ENCODE measurements at places on chromosomes 2 and 18.

DNA sequence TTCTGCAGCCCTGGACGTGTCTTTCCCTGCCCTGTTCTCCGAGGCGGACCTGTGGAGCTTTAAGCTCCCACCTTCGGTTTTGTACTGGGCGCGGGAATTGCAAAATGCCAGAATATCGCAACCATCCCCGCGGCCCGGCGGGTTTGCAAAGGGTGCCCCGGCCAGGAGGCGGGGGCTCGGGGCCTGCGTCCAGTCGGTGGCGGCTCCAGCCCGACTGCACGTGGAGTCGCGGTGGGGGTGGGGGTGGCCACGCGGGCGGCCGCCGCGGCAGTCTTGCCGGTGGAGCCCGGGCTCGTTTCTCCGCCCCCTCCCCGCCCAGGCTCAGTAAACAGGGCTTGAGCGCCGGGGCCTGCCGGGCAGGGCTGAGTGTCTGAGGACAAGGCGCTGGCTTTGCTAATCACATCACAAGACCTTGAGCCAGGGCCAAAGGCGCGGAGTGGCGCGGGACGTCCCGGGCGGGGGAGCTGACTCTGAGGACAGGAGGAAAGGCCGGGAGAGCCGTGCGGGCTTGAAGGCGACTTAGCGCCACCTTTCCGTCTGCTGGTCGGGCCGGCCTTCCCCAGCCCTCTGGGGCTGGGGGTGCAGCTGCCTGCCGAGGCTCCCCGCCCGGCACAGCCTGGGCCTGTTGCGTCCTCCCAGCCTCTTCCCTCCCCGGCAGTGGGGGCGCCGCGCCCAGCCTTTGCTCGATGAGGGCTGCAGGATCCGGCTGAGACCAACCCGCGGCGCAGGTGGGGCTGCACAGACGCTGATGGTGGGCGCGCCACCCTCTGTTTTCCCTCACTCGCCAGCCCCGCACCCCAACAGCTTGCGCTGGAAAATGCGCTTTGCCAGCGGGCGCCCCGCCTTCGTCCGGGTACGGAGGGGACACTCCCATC lies 786 bp upstream of the ZFP36L2 start:
- peak; percentile 72 for DNase-seq

GRCh38 chr2:241096979-241097378 lies 5.1 kb downstream of the MTERF4 start:
- DNase-seq: no peak

GRCh38 chr2:220433131-220433530 lies 805.7 kb downstream of the SLC4A3 start:
- no peak for DNase-seq

- no peak for DNase-seq
Measured at GRCh38 chr18:13703899-13704298, 22.5 kb downstream of the FAM210A start.

- no peak for DNase-seq
Measured at GRCh38 chr2:70935468-70936164, at the start of gene ATP6V1B1. Gene ATP6V1B1 (plus strand): TSS chr2:70935900. CDS start chr2:70935955, 55 bp downstream.

GRCh38 chr2:20291846-20292408 lies 58.7 kb downstream of the PUM2 start:
- no peak for DNase-seq

DNA sequence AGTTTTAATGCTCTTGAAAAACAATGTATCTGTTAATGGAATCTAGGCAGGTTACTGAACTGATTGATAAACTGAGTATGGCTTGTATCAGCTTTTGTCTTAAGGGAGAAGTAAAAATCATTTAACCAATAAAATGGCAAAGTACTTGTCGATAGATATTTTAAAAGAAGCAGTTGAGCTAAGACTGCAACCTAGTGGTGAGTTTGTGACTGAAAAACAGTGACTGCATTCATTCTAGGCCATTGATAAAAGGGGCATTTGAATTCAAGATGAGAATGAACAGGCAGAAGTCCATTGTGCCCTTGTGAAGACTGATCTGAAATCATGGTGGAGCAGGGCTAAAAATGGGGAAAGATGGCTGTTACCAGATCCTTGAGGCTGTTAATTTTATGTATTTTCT lies 59.4 kb upstream of the MSTN start:
- no peak for DNase-seq

GRCh38 chr2:120318626-120319025 lies 27.3 kb upstream of the INHBB start:
- no peak for DNase-seq

GRCh38 chr2:48250943-48251342 lies 279.0 kb upstream of the STON1 start:
- no peak for DNase-seq

GRCh38 chr2:127157651-127158485 lies 50.9 kb upstream of the BIN1 start:
- no peak for DNase-seq

DNA sequence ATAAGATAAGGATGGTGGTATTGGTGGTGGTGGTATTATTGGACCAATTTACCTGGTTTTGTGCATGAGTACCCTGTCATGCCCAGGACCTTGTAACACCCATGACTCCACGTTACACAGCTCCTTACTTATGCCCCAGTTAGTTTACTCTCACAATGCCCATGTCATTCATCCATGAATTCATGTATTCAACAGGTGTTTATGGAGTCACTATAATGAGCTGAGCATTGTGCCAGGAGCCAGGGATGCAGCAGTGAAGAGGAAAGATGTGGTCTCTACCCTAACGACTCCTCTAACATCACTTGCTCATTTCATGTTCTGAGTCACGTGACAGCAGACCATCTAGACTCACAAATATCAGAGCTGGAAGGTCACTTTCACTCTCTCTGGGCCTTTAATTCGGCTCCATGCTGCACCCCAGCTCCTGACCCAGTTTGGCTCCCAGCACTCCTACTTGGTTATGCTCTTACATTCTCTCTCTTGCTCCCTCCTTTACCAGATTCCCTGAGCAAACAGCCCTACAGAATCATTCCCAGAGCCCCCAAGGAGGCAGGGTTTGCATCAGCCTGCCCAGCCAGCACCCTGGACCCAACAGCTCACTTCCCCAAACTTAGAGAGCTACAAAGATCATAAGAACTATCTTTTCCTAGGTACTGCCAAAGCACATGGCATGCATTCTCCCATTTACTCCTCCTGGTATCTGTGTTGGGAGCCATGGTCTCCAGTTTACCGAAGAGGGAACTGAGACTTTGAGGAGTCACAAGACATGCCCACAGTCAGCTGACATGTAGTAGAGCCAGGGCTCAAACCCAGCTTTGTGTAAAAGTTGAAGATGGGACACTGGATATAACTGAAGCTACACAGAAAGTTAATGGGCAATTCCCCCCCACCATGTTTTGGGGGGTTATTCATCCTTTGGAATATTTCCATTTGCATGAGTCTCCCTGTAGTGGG lies 449.9 kb downstream of the LRATD1 start:
- no peak for DNase-seq

DNA sequence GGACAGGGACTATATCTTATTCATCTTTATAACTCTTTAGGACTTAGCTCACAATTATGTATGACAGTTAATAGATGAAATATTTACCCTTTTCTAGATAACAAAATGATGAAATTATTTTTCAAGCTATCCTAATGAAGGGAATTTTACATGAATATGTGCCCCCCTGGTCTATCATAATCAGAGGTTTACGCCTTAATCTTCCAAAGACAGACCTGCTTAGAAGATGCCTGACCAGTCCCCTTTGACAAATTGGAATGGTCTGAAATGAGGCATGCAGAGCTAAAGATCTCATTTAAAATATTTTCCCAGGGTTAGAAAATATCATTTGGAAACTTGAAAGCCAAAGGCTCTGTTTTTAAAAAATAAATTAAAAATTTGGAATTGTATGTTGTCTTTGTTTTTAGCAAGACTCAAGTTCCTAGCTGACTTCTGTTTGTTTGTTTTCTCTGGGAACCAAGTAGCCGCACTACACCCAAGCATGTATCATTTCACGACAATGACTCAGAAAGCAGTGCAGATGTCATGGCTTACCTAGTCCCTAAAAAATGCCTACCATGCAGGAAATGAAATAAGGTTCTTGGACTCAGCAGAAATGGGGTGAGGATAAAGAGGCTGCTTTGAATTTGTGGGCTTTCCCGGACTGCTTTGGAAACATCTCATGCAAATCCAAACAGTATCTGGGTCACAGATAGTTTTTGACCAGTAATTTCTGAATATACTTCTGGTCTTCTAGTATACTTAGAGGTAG lies 162.1 kb downstream of the ZEB2 start:
- peak; percentile 40 for DNase-seq

DNA sequence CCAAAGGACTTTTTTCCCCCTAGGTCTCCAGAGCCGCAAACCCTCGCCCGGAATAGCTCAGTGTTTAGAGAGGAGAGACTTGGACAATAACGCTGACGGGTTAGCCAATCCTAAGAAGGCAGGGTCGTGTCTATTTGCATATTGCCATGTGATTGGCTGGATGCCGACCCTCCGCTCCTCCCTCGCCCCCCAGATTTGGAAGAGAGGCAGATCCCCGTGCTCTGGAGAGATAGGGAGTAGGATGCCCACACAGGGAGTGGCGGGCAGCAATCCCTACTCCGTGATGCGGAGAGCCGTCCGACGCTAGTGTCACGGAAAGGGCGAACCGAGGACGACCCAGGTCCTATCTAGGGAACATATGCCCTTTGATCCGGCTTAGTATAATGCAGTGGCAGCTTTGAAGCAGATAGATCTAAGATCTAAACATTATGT lies 1.4 kb downstream of the WNT6 start:
- no peak for DNase-seq

GRCh38 chr2:48347712-48348111 lies 182.2 kb upstream of the STON1 start:
- no peak for DNase-seq

All from activated T-cell treated with anti-CD3 and anti-CD28 coated beads, Interleukin-2, amount 50 U/mL, for 72 hours (primary cell).